A549 treated with Mapracorat at 1 μM for 4 hours (cell line): ENCODE measurements at places on chromosomes 7 and 10. TPM values are rescaled to one million over a fixed set of nuclear protein-coding genes. Genes with fewer than 3 reads are reported as not detected.

The LRRC4 gene
- total RNA-seq, result not detected in 5 replicates

The GDF10 gene
- 0.06 to 0.07 TPM in 2 of 5 replicates, not detected in the others for total RNA-seq

The TYW1B gene
- 2.2 to 3.0 TPM (median 2.5 TPM) in 5 replicates for total RNA-seq

The ASAH2 gene
- 1.2 to 4.0 TPM (median 2.9 TPM) in 5 replicates for total RNA-seq

The CPXM2 gene
- total RNA-seq, result 0.07 TPM in 1 of 5 replicates, not detected in the others

The CRYGN gene
- not detected in 5 replicates for total RNA-seq

The COL17A1 gene
- 1.5 to 3.0 TPM (median 1.7 TPM) in 5 replicates for total RNA-seq

The CROT gene
- 5.7 to 6.9 TPM (median 5.9 TPM) in 5 replicates for total RNA-seq

The FMC1 gene
- total RNA-seq, result 12.9 to 39.4 TPM (median 32.6 TPM) in 5 replicates

The PNLIPRP2 gene
- total RNA-seq, result not detected in 5 replicates

The ARMC3 gene
- total RNA-seq, result 0.35 to 0.74 TPM (median 0.58 TPM) in 5 replicates

The SPAM1 gene
- not detected in 5 replicates for total RNA-seq

The SFTPA1 gene
- not detected in 5 replicates for total RNA-seq

The SOSTDC1 gene
- not detected in 5 replicates for total RNA-seq

The ZNF117 gene
- total RNA-seq, result 0.08 to 0.34 TPM (median 0.23 TPM) in 5 replicates

The GSTO2 gene
- total RNA-seq, result 1.3 to 2.5 TPM (median 2.3 TPM) in 5 replicates

The ADCYAP1R1 gene
- total RNA-seq, result 0.02 to 0.08 TPM (median 0.04 TPM) in 4 of 5 replicates, not detected in the other

The AGR2 gene
- total RNA-seq, result 100 to 177 TPM (median 136 TPM) in 5 replicates

The FOXI2 gene
- total RNA-seq, result not detected in 5 replicates

The OR2A12 gene
- not detected in 5 replicates for total RNA-seq

The ANTXRL gene
- 0.17 to 0.39 TPM (median 0.24 TPM) in 3 of 5 replicates, not detected in the others for total RNA-seq

The AKR1C3 gene
- 1,118 to 1,294 TPM (median 1,186 TPM) in 5 replicates for total RNA-seq

The BMPER gene
- total RNA-seq, result 4.4 to 5.7 TPM (median 5.1 TPM) in 5 replicates

The ACHE gene
- 2.1 to 3.9 TPM (median 2.6 TPM) in 5 replicates for total RNA-seq

The C10orf143 gene
- 0.66 to 1.00 TPM (median 0.81 TPM) in 5 replicates for total RNA-seq

The ZP3 gene
- total RNA-seq, result 17.8 to 21.0 TPM (median 20.2 TPM) in 5 replicates
